ENCODE measurements at places on chromosomes 7 and 10. TPM values are rescaled to one million over a fixed set of nuclear protein-coding genes. Genes with fewer than 3 reads are reported as not detected.

The ITPRID1 gene
- not detected for total RNA-seq

The SPACDR gene
- 0.27 TPM for total RNA-seq

The CACNA2D1 gene
- total RNA-seq, result 46.0 TPM

The SPDYE5 gene
- total RNA-seq, result not detected

The KLF14 gene
- not detected for total RNA-seq

The CAV1 gene
- total RNA-seq, result 598 TPM

The PTPRN2 gene
- 2.5 TPM for total RNA-seq

The GFRA1 gene
- 0.18 TPM for total RNA-seq

The RSPH10B2 gene
- total RNA-seq, result not detected

The CWF19L1 gene
- total RNA-seq, result 15.0 TPM

The CYP2W1 gene
- not detected for total RNA-seq
